ENCODE measurements at places on chromosomes 16 and 17.

DNA sequence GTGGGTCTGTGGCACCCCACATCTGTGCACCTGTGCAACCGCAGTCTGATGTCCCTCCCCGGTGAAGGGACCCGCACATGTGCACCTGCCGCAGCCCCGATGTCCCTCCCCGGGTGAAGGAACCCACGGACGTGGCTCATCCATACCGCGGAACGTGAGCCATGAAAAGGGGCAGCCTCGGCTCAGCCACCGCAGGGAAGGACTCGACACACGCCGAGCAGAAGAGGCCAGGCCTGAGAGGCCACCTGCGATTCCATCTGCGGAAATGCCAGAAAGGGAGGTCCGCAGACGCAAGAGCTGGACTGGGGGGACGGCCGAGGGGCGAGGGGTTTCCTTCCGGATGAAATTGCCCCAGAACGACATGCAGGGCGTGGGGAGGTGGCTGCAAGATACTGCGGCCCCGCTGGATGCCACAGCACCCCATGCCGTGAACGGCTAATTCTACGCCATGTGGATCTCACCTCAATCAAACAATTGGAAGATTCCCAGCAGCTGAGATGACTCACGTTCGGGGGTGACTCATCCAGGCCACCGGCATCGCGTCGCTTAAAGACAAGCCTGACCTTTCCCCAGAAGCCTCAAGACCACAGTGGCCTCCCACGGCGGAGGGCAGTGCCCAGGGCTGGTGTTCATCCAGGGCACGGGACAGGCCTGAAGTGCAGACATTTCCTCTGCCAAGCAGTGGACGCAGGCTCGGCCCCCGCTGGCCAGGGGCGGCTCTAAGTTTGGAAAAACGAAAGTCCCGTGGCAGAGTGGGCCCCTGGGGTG lies 21.0 kb downstream of the SOX8 start:
- DNase-seq, result peak; percentile 91

- DNase-seq, result no peak
These were observed 18.0 kb downstream of the HDAC5 start for GRCh38 chr17:44105483-44105882.

DNA sequence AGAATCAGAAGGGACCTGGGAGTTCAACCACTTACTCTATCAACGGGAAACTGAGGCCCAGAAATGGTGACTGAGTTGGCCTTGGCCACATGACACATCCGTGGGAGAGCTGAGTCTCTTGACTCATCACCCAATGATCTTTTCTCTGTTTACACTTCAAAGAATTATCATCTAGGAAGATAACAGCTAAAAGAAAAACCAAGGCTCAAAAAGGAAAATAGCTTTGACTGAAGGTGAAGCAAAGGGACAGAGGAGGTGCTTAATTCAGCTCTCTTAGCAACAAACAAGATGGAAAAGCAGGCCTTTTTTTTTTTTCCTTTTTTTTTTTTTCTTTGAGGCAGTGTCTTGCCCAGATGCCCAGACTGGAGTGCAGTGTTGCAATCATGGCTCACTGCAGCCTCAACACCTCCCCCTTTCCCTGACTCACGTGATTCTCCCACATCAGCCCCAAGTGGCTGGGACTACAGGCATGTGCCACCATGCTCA lies 16.7 kb downstream of the ERCC4 start:
- no peak for DNase-seq

DNA sequence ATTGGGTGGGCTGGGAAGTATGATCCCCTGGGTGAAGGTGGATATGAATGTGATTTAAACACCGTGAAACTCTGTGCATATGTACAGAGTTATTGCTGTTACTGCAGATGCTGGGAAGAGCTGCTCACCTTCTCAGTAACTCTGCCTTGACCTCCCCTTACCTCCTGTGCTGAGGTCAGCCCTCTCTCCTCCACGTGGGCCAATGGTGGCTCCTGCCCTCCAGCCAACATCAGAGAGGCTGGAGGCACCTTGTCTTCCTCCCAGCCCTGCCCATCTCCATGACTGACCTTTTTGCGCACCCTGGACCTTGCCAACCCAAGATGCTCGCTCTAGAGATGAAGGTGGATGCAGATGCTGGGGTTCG lies 387 bp upstream of the ASB16 start:
- DNase-seq, result no peak
